Dermis blood vessel endothelial cell (primary cell): ENCODE measurements at places on chromosomes 2 and 18. TPM values are rescaled to one million over a fixed set of nuclear protein-coding genes. Genes with fewer than 3 reads are reported as not detected.
A peak's percentile ranks its signal among the peaks of the same experiment; 100 is the strongest.

DNA sequence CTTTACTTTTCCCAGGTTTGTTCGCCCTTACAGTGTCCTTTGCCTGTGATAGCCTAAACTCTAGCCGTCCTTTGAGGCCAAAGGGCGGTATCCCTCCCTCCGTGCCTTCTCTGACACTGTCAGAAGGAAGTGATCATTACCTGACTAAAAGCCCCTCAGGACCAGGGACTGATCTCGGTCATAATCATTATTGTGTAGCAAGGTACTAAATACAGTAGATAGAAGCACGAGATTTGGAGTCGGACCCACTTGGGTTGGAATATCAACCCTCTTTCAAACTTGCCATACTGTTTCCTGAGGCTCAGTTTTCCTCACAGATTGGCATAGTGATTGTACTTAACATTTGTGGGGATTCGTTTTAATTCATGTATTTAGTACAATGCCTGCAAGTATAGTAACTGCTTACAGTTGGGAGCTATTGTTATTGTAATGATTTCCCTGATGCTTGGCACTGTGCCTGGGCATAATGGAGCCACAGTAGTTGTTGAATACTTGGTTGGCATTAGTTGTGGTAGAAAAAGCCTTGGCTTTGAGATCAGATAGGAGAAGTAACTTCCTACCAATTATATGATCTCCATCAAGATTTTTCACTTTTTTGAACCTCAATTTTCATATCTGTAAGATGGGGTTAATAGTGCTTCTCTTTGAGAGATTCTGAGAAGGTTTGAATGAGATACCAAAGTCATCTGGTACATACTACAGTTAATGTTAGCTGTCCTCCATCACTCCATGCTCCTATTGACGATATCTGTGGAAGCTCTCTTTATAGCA lies 836 bp downstream of the STK11IP start:
- peak; percentile 50 for DNase-seq

TUBA4B gene
- 0.09 TPM in 1 of 2 replicates, not detected in the other for total RNA-seq

SIGLEC15 gene
- total RNA-seq = 0.05 TPM in 1 of 2 replicates, not detected in the other

- no peak for DNase-seq
Measured at GRCh38 chr18:33097126-33097525, 324.3 kb upstream of the KLHL14 start.

- no peak for DNase-seq
Measured at GRCh38 chr2:195360242-195360641, 296.8 kb upstream of the SLC39A10 start.

GRCh38 chr2:111634995-111635538 lies 248.9 kb downstream of the ANAPC1 start:
- DNase-seq = no peak

POTEC gene
- total RNA-seq = not detected in 2 replicates

DNA sequence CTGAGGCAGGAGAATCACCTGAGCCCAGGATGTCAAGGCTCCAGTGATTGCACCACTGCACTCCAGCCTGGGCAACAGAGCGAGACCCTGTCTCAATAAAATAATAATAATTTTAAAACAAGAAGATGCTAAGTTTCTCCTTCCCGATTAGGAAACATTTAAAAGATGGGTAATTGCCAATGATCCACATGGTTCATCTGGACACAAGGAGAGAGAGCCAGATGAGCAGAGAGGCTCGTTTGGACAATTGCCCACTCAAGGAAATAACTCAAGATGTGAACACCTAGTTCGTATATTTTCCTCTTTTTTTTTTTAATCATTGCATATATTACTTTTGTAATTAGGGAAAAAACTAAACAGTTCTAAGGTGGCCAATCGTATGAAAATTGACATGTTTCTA lies 3.6 kb upstream of the ACTG2 start:
- DNase-seq = no peak

DNA sequence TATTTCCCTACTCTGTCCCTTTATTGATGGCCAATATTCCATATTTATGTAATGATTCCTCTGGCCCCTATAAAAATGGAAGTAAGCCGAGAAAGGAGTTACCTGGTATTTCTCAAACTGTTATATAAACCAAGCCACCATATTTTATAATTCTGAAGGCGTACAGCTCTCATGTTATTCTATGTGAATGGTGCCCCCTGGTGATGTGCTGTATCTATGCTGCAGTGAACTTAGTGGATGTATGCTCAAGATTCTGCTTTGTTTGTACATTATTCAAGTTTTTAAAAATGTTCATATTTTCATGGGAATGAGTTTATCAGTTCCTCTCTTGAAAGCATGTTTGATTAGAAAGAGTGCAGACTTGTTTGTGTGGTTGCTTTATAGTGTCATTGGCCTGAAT lies 194.5 kb upstream of the LRRTM1 start:
- DNase-seq = peak; percentile 78

EPHA4 gene
- total RNA-seq = 10.6 and 21.1 TPM in 2 replicates

STARD6 gene
- total RNA-seq = 0.09 TPM in 1 of 2 replicates, not detected in the other

DNA sequence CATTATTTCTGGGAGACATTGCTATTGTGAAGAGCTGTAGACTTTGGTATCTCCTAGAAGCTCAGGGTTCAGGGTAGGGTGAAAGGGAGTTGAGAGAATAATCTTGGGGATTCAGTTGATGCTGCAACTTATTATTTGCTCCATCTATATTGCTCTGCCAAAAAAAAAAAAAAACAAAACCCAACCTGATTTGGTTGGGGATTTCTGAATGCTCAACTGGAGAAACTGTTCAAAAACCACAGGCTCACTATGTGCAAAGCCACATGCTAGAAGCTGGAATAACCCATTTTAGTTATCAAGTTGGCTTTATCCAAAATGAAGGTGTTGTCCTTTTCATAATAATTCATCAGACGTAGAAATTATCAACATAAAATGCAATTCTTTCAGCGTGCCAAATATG lies 309.1 kb downstream of the TGIF1 start:
- no peak for DNase-seq

DNA sequence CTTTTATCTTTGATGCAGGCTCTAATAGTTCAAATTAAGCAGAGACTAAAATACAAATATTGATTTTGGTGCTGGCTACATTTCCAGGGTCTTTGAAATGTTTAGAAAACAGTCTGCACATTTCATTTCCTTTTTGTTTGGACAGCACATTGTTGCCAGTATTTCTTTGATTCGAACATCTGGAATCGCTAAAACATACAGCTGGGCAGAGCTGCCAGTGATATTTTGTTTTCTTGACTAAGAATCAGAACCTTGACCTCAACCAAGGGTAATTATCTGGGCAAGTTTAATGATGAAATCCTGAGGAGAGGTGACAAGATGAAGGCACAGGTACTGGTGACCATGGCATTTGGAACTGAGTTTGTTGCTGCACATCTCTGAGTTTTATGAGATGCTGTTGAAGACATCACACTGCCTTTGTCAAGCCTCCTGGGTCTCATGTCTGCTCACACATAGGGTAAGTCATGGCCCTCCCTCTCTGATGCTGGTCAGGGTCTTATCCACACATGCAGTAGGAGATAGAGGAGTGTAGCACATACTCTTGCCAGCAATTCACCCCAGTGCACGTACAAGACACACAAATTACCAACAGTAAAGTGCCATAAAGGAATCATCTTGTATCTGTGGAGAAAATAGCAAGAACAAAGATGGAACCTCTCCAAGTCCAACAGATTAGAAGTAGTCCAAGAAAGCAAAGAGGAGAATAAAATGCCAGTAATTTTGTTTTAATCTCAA lies 391.9 kb downstream of the RND3 start:
- DNase-seq = no peak

- DNase-seq = no peak
Measured at GRCh38 chr2:120794716-120795115, 59.0 kb downstream of the GLI2 start.

- no peak for DNase-seq
Measured at GRCh38 chr2:122266636-122267035, 511.2 kb downstream of the TSN start.

DNA sequence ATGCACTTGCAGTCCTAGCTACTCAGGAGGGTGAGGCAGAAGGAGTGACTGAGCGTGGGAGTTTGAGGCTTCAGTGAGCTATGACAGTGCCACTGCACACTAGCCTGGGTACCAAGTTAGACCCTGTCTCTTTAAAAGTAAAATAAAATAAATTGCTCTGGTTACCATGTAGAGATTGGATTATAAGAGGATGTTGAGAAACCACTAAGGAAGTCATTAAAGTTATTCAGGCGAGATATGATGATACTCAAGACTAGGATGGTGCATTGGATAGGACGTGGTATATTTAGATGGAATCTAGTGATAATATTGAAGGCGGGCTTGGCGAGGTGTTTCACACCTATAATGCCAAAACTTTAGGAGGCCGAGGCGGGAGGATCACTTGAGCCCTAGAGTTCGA lies 50.6 kb downstream of the BMPR2 start:
- no peak for DNase-seq

DNA sequence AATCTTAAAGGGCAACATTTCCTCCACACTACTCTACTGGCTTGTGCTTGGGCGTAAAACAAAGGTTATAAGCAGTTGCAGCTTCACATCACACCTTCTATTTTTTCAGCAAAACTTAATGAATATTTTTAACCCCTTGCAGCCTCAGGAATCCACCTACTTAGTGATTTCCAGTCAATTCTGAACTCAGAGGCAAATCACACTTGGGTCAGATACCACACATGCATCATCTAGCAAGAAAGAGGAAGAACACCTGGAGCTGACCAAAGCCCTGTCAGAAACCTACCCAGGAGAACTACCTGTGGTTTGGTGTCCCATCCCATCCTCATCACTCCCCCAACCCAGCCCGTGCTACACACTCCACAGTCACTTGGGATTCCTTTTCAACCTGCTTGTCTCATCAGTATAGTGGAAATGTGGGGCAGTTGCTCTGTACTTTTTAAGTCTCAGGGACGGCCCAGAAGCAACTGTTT lies 25.5 kb downstream of the PIAS2 start:
- no peak for DNase-seq

DNA sequence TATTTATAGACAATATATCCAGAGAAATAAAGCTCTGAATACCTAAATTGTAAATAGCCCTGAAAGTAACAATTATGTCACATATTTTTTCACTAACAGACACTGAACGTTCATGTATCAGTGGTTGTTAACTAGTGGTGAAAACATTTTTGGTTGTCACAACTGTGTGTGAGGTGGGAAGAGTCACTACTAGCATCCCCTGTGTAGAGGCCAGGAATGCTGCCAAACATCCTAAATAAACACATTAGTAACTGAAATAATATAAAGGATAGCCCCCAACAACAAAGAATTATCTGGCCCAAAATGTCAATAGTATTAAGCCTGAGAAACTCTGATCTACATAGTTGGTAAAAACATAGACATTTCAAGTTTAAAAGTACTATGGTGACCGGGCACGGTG lies 64.5 kb downstream of the ROCK1 start:
- DNase-seq = no peak

DNA sequence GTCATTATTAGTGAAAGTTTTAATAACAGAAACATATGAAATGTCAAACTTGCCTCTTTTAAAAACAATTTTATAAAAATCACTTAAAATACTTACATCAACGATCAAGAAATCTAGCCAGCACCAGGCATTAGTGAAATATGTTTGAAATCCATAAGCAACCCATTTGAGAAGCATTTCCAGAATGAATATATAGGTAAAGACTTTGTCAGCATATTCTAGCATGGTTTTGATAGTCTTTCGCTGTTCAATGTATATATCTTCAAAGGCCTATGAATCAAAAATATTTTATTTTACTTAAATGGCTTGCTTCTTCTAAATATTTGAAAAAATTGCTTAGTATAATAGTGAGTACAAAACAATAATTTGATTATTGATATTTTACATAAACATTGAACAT lies 91.1 kb downstream of the SCN3A start:
- DNase-seq = no peak

GRCh38 chr18:55319459-55320193 lies 268.4 kb downstream of the TCF4 start:
- peak; percentile 53 for DNase-seq

NTSR2 gene
- not detected in 2 replicates for total RNA-seq

RGPD4 gene
- total RNA-seq = not detected in 2 replicates

DNA sequence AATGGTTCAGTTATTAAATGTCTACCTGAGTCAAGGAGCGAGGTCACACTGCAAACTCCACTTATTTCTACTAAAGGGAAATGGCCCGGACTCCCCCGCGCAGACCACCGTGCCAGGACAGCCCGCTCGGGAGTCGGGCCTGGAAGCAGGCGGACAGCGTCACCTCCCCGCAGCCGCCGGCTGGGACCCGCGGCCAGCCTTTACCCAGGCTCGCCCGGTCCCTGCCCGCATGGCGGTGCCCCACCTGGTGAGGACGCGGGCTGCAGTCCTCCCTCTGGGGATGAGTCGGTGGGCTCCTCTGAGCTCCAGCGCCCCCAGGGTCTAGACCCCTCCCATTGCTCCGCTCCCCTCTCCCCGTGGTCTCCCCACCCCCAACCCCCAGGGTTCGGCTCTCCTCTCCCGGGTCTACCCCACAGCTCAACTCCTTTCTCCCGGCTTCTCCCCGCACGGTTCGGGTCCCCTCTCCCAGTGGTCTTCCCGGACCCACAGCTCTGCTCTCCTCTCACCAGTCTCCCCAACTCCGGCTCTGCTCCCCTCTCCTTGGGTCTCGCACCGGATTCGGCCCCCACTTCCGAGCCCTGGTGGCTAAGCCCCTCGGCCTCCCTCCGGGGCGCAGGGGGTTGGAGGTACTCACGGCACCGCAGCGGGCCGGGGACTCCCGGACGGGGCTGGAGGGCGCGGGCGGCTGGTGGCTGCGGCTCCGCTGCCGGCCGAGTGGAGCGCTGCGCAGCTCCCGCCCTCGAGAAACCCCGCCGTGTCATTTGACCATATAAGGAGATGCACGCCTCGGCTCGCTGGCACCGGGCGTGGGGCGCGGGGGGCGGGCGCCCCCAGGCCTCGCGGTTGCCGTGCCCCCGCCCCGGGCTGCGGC lies at the start of gene FHL2:
FHL2 (minus strand) TSS at position 716 of the 871 bp plus-strand sequence. CDS start 12,535 bp downstream, outside the sequence.
- DNase-seq = peak; percentile 90

PTPN4 gene
- total RNA-seq = 27.9 and 31.4 TPM in 2 replicates

MSTN gene
- not detected in 2 replicates for total RNA-seq

DNA sequence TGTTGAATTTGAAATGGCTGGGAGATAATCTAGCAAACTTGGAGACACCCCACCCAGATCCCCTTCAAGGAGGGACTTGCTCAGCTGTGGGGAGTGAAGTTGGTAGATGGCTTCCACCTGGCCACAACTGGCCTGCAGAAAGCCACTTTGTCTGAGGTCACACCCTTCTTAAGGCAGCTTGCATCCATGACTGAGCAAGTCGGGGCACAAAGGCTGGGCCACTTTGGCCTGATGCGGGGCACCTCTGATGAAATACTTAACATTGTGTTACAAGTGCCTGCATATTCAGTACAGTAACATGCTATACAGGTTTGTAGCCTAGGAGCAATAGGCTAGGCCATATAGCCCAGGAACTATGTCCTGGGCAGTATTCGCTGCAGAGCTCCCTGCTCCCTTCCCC lies 13.4 kb upstream of the RPL37A start:
- DNase-seq = no peak

DNA sequence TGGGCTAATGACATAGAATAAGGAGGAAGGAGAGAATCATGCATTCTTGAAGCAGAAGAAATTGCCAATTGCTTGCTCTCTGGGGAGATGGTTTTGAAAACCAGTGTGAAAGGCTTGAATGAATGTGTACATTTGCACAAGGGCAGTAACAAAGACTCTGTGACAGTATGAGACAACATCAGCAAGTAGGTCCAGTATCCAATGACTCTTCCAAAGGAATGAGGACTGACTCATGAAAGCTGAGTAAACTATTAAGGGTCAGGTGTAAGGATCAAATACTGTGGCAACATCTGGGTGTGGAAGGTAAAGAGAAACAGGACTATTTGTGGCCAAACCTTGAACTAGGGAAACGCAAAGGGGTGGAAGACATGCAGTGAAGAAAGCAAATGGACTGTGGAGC lies 886.0 kb upstream of the CHAC2 start:
- no peak for DNase-seq
